ENCODE measurements at places on chromosomes 3 and 15.

DNA sequence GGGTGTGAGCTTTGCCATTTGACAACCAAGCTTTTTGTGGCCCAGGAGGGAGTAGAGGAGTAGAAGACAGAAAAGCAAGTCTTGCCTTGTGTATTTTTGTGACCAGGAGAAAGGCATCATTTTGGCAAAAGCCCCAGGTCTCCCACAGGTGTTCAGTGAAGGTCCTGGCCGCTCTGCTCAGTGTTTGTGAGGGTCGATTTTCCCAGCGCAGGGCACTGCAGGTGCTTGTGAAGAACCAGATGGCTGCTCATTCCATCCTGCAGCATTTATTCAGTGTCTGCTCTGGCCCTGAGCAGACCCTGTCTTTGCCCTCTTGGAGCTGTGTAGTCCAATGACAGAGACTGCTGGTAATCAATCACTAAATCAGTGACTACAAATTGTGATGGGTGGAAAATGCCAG, 19.5 kb downstream of the TRAK1 start:
- no peak for DNase-seq

DNA sequence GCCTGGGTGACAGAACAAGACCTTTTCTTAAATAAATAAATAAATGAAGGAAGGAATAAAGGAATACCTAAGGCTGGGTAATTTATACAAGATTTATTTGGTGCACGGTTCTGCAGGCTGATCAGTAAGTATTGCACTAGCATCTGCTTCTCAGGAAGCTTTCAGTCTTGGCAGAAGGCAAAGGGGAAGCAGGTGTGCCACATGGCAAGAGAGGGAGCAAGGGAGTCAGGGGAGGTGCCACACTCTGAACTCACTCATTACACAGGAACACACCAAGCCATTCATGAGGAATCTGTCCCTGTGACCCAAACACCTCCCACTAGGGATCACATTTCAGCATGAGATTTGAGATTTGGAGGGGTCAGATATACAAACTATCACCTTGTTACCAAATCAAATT, 56.4 kb downstream of the PRKCI start:
- no peak for DNase-seq

DNA sequence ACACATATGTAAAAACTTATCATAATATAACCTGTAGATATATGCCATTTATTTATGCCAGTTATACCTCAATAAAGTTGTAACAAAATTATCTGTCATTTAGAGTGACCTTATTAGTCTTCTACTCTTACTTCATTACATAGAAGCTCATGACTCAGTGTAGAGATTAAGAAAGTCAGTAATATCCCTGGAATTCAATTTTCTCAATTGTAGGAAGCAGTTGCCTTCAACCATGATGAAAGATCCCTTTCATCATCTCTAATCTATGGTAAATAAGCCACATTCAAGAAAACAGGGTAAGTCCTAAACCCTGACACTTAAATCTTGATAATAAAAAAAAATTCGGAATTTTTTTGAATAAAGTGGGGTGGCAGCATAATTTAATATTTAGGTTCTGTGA, 216.5 kb upstream of the PEX5L start:
- DNase-seq: no peak

GRCh38 chr3:117719316-117719926, 1009.8 kb downstream of the TUSC7 start:
- no peak for DNase-seq

DNA sequence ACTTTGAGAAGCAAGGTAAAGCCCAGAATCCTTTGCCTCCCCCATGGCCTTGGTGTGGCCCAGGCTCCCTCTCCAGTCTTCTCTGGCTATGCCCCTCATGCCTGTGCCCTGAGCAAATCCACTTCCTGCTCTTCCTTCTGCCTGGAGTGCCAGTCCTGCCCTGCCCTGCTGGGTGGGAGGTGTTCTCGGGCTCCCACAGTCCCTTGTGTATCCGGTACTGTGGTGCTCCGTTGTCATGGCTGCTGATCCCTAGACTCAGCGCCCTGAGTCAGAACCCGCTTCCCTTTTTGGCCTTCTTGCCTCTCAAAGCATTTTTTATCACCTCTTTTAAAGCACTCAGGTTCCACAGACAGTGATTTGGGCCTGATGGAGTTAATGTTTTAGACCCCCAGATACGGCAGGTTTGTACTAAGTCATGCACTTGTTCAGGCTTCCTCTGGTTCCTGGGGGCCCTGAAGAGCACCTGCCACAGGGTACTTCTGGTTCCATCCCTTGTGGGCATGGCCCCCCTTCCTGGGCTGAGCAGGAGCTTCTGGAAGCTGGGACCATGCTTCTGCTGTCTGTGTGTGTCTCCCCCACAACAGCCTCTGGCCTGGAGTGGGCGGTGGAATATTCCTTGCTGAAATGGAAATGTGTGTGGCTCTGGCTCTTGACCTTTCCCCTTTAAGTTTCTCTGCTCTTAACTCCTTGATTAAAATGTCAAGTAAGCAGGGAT, 29.6 kb upstream of the ADAMTS7 start:
- no peak for DNase-seq

- DNase-seq: no peak
These were observed 475 bp downstream of the ERC2 start for GRCh38 chr3:56467801-56468183.

- DNase-seq: no peak
These were observed 339.8 kb downstream of the THSD4 start for GRCh38 chr15:71455107-71455506.

Measured in stimulated activated naive CD8-positive, alpha-beta T cell treated with anti-CD3 and anti-CD28 coated beads, Interleukin-15, amount 100 ng/mL, for 72 hours (primary cell).